Activated T-helper 1 cell treated with anti-CD3 and anti-CD28 coated beads, Interleukin-12 subunit alpha, Interleukin-12 subunit beta, Interleukin-2, Interleukin-4 antibody, amounts not matched to agents 30 ng/mL and 10 ng/mL and 1 ng/mL, durations not matched to agents 14 hours and 24 hours and 36 hours (primary cell): ENCODE measurements at places on chromosomes 11 and 22.

DNA sequence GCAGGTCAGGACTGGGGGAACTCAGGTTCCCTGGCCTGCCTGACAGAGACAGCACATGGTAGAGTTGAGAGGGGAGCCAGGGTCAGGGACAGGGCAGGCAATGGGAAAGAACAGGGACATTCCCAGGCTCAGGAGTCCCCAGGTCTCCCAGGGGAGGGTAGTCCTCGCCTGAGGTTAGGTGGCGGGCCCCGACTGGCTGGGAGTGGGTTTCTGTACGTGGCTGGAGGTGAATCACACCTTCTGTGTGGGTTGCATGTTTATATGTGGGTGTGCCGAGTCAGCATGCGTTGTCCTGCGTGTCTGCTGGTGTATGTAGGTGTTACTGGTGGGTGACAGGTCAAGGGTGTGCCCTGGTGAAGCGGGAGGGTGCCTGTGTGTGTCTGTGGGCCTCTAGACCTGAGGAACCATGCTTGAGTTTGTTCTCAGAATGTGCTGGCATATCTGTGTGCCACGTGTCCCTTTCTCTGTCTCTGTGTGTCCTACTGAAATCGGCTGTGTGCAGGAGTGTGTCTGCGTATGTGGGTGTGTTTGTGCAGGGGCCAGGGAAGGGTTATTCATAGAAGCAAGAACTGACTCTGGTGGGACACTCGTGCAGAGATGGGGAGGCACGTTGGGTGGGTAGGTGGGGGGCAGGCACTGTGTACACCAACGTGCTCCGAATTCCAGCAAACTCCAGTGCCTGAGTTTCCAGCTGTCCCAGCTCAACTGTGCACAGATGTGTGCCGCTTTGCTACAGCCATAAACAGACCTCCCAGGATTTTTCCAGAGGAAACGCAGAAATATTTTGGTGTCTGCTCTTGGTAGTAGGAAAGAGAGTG is 23.8 kb upstream of the OAF start:
- peaks cover 8% of the 10 kb centered on the region for H3K27me3 ChIP-seq
- DNase-seq = no peak
- H3K4me1 ChIP-seq = peaks cover 10% of the 10 kb centered on the region
- H3K4me3 ChIP-seq = no peak overlapping the region
- peak overlapping the region; percentile 0 for H3K27ac ChIP-seq

DNA sequence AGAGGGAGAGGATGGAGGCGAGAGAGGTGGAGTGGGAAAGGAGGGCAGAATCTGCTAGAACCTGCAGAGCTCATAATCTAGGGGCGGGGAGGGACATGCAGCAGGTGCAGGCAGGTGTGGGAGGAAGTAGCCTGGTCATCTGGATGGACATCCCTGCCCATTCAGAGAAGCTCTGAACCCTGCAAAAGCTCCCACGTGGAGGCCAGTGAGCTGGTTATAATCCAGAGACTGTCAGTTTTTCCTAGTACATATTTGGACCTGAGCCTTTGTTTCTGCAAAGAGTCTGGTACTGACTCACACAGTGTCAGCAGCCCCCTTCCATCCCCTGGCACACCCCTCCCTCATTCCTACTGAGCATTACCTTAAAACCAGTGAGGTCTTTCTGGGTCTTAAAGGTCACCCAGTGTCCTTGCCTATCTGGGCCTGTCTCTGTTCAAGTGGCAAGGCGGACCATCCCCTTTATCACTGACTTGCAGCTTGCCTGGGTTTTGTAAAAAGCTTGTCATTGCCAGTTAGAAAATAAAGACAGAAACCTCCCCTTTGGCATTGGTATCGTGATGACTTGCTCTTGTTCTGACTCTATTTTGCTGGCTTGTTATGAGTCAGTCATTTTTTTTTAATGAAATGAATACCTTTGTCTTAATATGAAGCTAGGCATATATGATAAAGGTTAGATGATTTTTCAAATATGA is 26.1 kb downstream of the PTPRJ start:
- no peak for DNase-seq
- peak overlapping the region; percentile 83 for H3K4me3 ChIP-seq
- H3K27ac ChIP-seq = peak overlapping the region; percentile 100

GRCh38 chr11:128711136-128711535 is 17.3 kb downstream of the FLI1 start:
- peaks cover 70% of the 10 kb centered on the region for H3K4me1 ChIP-seq
- H3K27ac ChIP-seq = no peak overlapping the region
- H3K36me3 ChIP-seq = peaks cover 33% of the 10 kb centered on the region
- H3K4me3 ChIP-seq = no peak overlapping the region
- DNase-seq = no peak

DNA sequence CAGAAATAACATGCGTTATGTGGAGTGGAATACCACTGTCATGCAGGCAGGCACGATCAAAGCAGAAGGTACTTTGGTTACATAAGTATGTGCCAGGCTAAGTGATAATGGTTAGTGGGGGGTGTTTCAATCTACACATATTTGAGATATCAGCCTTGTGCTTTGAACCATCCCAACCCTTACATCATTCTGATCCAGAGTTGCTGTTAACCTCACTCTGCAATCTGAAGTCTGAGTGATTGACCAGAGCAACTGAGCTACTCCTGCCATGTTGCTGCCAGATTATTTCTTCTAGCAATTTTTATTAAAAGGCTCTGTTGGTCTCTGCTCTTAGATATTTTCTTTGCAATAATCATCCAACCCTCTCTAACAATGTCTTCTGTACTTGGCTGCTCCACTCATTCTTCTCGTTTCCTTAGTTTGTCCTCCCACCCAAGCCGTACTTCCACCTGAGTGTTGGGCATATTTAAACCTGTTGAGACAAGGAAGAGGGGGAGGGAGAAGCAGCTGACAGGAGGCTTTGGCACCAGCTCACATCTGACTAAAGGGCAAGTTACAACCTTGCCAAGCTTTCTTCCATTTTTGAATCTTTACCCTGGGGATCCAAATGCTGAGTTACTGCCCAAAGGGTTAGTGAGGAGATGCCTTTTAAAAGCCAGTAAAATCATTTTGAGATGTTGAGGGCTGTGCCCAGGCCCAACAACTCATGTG is 114.1 kb upstream of the SESN3 start:
- peak overlapping the region; percentile 16 for H3K27ac ChIP-seq
- no peak for DNase-seq
- peaks cover 8% of the 10 kb centered on the region for H3K36me3 ChIP-seq
- H3K4me3 ChIP-seq = no peak overlapping the region
- H3K4me1 ChIP-seq = peaks cover 23% of the 10 kb centered on the region

DNA sequence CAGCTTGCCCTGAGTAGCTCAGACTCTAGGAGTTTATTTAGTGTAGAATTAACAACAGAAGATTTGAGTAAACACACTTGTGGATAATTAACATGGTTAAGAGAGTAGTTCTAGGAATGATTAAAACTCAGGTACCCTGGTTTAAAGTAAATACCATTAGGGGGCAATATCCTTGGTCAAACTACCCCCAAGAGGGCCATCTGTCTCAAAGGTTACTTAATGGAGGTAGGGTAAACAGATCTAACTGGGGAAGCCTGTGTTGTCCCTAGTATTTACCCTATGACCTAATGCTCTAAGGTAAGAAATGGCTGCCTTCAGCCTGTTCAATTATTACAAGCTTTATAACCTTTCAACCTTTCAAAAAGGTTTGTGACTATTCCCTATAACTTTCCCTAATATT is 10.6 kb upstream of the GLYATL1 start:
- H3K27ac ChIP-seq = no peak overlapping the region
- no peak overlapping the region for H3K4me3 ChIP-seq
- no peak for DNase-seq
- H3K36me3 ChIP-seq = no peaks in the 10 kb centered on the region

DNA sequence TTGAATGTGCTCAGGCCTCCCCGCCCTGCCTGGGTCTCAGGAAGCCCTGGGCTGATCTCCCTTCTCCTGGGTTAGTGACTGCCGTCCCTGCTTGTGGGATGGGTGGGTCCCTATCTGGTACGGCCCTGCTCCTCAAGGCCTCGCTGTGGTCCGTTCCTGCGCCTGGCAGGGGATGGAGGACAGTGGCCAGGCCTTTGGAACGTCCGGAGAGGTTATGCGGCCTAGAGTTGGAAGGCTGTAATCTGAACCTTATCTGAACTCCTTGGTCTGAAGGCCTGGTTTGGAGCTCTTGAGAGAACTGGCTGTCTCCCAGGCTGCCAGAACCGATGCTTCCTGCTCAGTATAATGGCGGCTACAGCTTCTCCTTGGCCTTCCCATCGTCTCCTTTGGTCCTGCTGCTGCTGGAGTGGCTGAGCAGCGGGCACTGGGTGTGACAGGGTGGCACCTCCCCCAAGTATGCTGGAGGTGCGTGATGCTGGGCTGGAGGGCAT is 72.8 kb downstream of the FLI1 start:
- peaks cover 31% of the 10 kb centered on the region for H3K36me3 ChIP-seq
- no peak overlapping the region for H3K4me3 ChIP-seq
- no peak overlapping the region for H3K27ac ChIP-seq
- no peak for DNase-seq

GRCh38 chr22:35436421-35436820 is 36.5 kb downstream of the MCM5 start:
- H3K36me3 ChIP-seq = peaks cover 55% of the 10 kb centered on the region
- no peaks in the 10 kb centered on the region for H3K4me1 ChIP-seq
- no peaks in the 10 kb centered on the region for H3K27me3 ChIP-seq
- H3K27ac ChIP-seq = no peak overlapping the region
- DNase-seq = no peak
